ENCODE measurements at places on chromosomes 5 and 9.

DNA sequence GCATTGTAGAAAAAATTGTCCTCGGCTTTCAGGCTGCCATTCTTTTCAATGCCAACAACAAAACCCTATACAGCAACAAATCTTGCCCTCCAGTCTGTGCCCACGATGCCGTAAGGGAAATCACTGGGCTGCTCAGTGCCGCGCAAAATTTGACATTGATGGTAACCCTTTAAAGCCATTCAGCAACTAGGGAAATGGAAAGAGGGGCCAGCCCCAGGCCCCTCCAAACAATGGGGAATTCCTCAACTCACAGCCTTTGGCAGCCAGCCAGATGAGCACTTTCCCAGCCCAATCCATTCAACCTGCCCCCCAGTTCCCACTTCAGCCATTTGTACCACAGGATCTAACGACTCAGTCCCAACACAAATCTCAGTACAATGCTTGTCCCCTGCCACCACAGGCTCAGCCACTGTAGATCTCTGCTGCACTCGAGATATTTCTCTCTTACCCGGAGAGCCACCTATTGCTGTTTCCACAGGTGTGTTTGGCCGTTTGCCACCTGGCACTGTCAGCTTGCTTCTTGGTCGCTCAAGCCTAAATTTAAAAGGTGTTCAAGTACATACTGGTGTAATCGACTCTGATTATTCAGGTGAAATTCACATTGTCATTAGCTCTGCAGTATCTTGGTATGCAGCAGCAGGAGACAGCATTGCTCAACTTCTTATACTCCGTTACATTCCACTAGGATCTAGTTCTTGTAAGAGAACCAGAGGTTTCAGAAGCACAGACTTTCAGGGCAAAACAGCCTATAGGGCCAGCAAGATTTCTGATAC, 103.3 kb downstream of the SYK start:
- DNase-seq: no peak

DNA sequence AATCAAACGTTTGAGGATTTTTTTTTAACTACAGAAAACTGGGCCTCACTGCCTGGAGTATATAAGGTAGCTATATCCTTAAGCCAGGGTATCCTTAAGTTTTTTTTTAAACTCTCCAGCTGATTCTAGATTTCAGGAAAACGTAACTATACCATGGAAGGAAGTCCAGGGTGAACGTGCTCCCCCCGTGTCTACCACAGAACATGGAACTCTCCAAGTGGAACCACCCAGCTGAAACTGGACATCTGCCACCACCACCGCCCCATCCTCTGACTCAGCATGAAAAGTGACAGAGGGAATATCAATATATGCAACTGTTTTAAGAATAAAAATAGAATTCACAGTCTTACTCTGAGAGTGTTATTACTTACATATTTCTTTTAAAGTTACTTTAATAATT, 61.3 kb downstream of the DROSHA start:
- peak; percentile 66 for DNase-seq

DNA sequence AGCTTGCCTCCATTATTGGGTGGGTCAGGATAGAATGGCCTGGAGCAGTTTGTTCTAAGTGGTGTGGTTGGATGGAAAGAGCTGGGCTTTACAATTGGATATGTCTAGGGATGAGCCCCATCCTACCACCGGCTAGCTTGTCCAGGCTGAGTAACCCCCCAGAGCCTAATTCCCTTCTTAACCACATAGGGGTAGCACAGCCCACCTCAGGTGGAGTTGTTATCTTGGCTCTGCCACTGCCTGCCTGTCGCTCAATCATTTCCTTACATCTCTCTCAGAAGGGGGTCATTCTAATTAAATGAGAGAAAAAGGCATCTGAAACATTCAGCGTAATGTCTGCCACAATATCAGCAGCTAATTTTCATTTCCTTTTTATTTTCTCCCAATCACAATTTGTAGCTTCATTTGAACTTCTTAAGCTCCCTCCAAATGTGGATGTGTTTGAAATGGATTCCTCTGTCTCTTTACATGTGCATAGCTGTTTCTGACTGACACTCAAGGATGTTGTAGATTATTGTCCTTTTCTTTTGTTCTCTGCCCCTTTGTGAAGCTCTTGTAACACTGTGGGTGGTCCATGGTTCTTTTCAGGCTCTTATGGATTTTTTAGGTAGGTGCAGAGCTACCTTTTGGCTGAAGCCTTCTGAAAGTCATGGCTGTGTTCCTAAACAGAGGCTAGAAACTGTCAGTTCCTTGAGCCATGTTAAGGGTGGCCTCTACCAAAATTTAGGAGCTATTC, 383.1 kb upstream of the KLF4 start:
- DNase-seq: no peak

GRCh38 chr5:155906046-155906445, 420.9 kb upstream of the SGCD start:
- no peak for DNase-seq

- DNase-seq: no peak
Measured at GRCh38 chr5:146751781-146752401, 126.7 kb downstream of the PPP2R2B start.

DNA sequence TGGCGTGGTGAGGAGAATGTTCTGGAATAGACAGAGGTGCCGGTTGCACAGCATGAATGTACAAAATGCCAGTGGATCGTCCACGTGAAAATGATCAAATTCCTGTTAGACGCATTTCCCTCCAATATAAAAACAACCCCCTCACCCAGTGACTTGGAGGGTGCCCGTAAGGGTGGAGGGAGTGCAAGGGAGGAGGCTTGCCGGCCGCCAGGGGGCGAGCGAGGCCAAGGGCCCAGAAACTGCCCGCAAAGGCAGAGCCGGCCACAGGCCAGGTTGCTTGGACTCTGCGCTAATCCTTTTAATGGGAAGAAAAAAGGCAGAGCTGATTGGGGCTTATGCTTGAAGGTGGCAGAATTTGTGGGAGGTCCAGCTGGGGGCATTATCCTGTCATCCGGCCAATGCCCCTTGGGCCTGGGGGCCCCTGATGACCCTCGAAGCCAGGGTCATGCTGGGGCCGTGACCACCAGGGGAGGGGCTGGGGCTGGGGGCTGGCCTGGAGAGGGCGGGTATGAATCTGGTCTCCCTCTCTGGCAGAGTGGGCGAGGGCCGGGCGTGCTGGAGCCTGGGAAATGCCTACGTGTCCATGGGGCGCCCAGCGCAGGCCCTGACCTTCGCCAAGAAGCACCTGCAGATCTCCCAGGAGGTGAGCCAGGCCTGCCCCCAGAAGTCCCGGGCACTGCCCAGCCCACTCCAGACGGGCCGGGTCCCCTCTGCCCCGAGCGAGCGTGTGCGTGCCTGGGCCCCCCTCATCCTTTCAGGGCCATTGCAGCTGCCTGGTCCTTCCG, 12.0 kb downstream of the GPSM1 start:
- DNase-seq: peak; percentile 75

Data from femur (tissue), 1 donor.